Cardiac septum (tissue), 1 donor: ENCODE measurements at places on chromosomes 7 and 10. TPM values are rescaled to one million over a fixed set of nuclear protein-coding genes. Genes with fewer than 3 reads are reported as not detected.

Gene IFIT1B
- 0.81 TPM for total RNA-seq

Gene ANAPC16
- 171 TPM for total RNA-seq

Gene STEAP4
- 19.9 TPM for total RNA-seq

GRCh38 chr7:116575853-116576252 is 51.0 kb downstream of the CAV1 start:
- DNase-seq = no peak

DNA sequence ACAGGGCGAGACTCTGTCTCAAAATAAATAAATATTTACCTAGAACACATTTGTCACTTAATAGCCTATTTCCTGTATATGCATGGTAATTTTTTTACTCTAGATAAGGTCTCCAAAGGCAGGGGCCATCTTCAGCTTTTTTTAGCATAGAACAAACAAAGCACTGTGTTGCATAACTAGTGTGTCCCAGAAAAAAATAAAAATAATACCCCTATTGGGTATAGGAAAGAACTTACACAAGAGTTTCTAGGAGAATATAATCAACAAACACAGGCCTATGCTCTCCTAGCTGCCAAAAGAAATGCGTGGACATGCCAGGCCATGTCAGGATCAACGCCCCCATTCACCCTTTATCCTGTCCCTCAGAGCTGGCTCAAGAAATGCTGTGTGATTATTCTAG is 103.6 kb downstream of the PARD3 start:
- DNase-seq = no peak

DNA sequence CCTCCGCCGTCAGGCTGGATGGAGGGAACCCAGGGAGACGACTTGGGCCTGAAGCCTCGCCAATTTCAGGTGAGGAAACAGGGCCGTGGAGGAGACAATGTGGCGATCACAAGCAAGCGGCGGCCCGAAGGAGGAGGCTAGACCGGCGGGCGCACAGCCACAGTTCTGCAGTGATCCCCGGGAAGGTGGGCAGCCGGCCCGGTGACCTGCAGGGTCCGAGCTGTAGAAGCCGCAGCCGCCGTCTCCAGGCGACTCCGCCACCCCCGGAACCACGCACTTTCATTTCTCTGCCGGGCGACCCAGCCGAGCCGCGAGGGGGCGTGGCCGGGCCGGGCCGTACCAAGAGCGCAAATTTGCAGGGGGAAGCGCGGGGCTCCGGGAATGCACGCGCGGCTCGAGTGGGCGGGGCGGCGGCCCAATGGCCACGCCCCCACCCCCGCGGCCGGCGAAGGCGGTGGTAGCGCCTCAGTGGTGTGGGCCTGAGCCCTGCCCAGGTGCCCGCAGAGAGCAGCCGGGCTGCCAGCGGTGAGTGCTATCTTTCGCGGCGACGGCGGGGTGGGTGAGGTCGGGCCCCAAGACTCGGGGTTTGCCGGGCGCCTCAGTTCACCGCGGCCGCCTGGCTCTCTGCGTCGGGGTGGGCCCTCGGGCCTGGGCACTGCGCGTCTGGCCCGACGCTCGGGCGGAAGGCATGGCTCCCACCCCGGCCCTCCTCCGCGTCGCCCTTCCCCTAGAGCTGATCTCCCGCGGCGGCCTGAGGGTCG is at the start of gene POR:
TSS of gene POR (plus strand) at position 501 of the 761 bp plus-strand sequence. CDS start 38,847 bp downstream, outside the sequence.
- peak; percentile 99 for DNase-seq

DNA sequence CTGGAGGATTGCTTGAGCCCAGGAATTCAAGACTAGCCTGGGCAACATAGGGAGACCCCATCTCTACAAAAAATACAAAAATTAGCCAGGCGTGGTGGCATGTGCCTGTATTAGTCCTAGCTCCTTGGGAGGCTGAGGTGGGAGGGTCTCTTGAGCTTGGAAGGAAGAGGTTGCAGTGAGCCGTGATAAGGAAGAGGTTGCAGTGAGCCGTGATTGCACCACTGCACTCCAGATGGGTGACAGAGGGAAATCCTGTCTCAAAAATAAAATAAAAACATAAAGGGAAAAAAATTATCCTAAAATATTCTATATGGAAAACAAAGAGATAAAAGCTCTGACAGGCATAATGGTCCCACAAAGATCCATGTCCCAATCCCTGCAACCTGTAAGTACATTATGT is 87.9 kb upstream of the KAT6B start:
- no peak for DNase-seq

- peak; percentile 79 for DNase-seq
These were observed 569 bp downstream of the CAV1 start for GRCh38 chr7:116525298-116525912.

DNA sequence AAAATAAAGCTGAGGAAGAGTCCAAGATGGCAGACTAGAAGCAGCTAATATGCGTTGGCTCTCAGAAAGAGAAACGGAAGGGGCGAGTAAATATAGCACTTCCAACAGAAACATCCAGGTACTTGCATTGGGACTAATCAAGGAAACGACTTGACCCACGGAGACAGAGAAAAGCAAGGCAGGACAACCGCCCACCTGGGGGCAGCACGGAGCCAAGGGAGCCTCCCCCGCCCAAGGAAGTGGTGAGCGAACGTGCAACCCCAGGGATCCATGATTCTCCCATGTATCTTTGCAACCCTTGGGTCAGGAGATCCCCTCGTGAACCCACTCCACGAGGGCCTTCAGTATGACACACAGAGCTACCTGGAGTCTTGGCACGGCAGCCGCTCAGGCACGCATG is 45.4 kb upstream of the GRM3 start:
- DNase-seq = no peak

- DNase-seq = no peak
These were observed 624.6 kb downstream of the CALN1 start for GRCh38 chr7:71787513-71787912.
